ENCODE measurements at places on chromosomes 1 and 21.

GRCh38 chr1:89363638-89364536 lies at the start of gene GBP6:
Gene GBP6 (plus strand): TSS chr1:89364059. CDS start chr1:89368552, 4,493 bp downstream.
- DNase-seq: no peak

GRCh38 chr1:61520401-61520800 lies 204.5 kb downstream of the TM2D1 start:
- DNase-seq: no peak

- DNase-seq: no peak
Measured at GRCh38 chr21:41482301-41482700, 25.7 kb downstream of the TMPRSS2 start.

GRCh38 chr1:211641044-211641800 lies 34.2 kb downstream of the NEK2 start:
- DNase-seq: no peak

- DNase-seq: no peak
Measured at GRCh38 chr1:16248603-16249516, 11.9 kb upstream of the CPLANE2 start.
